Kidney (tissue), 22 donors: ENCODE measurements at places on chromosomes 6 and 20.

DNA sequence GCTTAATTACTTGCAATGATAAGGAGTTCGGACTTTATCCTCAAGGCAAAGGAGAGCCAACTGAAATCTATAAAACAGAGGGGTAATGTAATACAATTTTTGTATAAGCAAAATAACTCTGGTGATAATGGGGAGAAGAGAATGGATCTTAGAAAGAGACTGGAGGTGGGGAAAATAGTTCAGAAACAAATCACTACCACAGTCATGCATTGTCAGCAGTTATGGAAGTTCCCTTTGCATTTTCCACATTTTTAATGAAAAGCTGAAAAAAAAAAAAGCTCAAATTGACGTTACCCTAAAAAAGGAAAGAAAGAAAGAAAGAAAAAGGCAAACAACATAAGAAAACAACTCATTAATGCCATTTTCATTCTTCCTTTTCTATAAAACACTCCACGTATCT, 337.6 kb upstream of the HSF2 start:
- no peak overlapping the region for H3K27ac ChIP-seq
- no peaks in the 10 kb centered on the region for H3K27me3 ChIP-seq
- no peaks in the 10 kb centered on the region for H3K36me3 ChIP-seq
- no peak overlapping the region for H3K4me3 ChIP-seq

- H3K27me3 ChIP-seq, result no peaks in the 10 kb centered on the region
- DNase-seq, result peak; percentile 43
- no peaks in the 10 kb centered on the region for H3K36me3 ChIP-seq
- no peak overlapping the region for H3K4me3 ChIP-seq
These were observed 724.6 kb downstream of the UTRN start for GRCh38 chr6:145009711-145010110.

DNA sequence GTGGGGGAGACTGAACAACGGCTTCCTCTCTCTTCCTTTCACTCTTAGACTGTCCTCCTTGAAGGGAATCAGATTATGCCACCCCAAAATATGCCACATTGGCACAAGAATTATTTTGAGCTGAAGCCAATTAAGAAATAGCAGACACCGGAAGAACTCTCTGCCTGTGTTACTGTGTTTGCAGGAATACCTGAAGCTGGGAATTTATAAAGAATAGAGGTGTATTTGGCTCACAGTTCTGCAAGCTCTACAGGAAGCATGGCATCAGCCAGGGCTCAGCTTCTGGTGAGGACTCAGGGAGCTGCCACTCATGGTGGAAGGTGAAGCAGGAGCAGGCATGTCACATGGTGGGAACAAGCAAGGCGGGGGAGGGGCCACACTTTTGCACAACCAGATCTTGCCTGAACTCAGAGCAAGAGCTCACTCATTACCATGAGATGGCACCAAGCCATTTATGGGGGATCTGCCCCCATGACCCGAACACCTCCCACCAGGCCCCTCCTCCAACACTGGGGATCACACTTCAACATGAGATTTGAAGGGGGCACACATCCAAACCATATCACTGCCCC, 46.0 kb downstream of the PCNA start:
- H3K36me3 ChIP-seq, result no peaks in the 10 kb centered on the region
- no peaks in the 10 kb centered on the region for H3K4me1 ChIP-seq
- no peaks in the 10 kb centered on the region for H3K27me3 ChIP-seq
- DNase-seq, result peak; percentile 31
- H3K27ac ChIP-seq, result no peak overlapping the region

DNA sequence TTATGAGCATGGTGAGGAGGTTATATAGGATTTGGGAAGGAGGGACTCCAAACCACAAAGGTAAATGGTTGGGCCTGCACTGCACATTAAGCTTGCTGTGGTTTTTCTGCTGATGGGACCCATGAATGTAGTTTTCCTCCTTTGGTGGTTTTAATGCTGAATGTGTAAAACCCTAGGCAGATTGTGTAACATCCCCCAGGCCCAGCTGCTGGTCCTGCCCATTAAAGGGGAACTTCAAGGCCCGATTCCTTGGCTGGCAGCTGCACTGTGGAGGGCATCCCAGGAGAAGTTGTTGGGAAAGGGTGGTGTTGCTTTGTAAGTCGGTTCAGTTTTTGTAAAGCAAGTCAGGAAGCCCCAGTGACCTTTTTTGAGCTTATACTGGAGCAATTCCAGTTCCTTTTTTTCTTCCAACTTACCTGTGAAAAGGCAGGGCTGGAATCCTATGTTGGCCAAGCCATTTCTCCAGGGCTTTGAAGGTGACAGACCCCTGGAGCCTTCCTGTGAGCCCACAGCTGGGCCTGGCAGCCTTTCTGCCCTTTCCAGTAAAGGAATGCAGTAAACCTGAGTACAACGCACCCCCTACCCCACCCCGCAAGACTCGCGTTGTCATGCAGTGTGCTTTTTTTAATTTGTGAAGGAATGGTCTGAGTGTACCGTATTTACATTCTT, 43.1 kb upstream of the NAA20 start:
- H3K27me3 ChIP-seq, result no peaks in the 10 kb centered on the region
- H3K36me3 ChIP-seq, result no peaks in the 10 kb centered on the region
- peak overlapping the region; percentile 91 for H3K27ac ChIP-seq
- peak overlapping the region; percentile 74 for H3K4me3 ChIP-seq
- DNase-seq, result peak; percentile 44
- H3K4me1 ChIP-seq, result peaks cover 28% of the 10 kb centered on the region
